HS-27A (cell line): ENCODE measurements at places on chromosomes 5 and 9.
A peak's percentile ranks its signal among the peaks of the same experiment; 100 is the strongest.

GRCh38 chr5:158264264-158264663, 405.3 kb upstream of the CLINT1 start:
- DNase-seq = no peak

DNA sequence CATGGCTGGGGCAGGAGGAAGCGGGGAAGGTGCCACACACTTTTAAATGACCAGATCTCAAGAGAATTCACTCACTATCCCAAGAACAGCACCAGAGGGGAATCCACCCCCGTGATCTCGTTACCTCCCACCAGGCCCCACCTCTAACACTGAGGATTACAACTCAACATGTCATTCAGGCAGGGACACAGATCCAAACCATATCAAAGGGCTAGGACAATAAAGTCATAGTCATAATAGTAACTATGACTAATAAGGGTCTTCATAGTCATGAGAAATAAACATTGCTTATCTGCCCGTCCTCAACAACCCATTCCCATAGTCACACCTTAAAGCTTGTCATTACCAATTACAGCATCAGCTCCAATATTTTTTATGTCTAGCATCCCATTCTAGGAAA, 65.3 kb upstream of the SMC2 start:
- DNase-seq = no peak

DNA sequence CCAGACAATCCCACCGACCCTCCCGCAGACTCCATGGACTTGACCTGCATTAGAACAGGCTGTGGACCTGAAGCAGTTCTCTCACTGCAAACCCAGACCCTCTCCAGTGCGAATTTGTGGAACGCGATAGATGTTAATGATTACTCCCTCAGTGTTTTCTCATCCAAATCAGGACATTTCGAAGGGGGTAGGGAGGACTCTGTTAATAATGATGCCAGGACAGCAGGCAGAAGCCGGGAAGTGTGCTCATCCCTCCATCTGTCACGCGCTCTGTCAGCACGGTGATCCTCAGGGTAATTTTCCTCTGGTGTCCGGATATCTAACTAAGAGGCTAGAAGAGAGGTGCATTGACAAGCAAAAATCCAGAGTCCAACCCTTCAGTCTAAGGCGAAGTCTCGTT, 18.8 kb downstream of the RAPGEF1 start:
- DNase-seq = no peak

GRCh38 chr5:143011585-143011984, 241.4 kb downstream of the ARHGAP26 start:
- no peak for DNase-seq

DNA sequence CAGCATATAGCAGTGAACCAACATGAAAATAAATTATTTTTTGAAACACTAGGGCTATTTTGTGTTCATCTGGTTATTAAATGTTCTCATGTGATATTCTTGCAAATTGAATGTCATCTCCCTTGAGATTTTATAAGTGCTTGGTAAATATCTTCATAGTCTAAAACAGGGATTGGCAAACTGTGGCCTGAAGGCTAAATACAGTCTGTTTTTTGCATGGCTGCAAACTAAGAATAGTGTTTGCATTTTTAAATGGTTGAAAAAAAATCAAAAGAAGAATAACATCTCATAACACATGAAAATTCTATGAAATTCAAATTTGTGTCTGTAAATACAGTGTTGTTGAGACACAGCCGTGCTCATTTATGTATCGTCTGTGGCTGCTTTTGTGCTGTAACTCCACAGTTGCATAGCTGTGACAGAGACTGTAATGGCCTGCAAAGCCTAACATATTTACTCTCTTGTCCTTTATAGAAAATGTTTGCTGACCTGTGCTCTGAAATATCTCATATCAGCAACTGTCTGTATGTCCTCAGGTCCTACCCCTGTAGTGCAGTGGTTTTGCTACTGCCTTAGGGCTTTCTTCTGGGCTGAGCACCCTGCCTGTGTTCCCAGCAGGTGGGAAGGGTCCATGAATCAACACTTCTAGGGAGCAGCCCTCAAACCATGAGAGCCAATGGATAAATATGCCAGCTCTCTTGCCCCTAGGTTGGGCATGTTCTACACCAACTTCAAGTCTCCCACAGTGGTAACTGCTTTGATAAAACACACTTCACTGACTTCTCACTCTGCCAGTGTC, 41.7 kb upstream of the ARRDC3 start:
- no peak for DNase-seq

GRCh38 chr9:19682397-19682796, 106.4 kb downstream of the SLC24A2 start:
- DNase-seq = no peak

DNA sequence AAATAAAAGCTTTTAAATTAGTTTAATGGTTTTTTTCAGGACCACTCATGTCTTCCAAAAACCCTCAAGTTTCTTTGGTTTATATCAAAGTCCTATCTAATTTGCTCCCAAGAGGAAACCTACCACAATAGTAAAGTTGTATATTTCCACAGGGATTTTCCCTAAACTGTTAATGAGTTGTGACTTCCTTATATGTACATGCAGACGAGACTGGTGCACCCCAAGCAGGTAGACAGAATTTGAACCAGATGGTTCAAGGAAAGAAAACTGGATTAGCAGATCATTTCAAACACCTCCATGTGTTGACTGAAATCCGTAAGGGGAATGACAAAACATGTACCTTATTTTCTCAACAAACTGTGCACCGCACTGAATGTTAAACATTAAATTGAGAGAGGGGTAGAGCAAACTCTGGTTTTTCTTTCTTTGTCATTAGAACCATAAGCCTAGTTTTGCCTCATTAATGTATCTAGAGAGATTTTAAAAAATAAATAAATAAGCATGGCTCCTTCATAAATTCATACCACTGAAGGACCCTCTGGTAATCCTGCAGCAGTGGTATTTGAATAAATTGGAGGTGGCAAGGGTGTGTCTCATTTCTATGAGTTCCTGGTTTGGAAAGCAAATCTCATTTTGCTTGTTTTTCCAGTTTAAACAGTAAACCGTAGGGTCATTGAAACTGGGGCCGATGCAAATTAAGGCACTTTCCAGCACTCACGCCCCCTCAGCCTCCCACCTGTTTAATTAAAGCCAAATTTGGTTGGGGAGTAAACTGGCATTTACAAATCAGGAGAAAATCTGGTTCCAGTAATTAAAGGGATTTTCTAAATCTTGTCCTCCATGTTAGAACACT, 51.1 kb downstream of the ENC1 start:
- DNase-seq = no peak

DNA sequence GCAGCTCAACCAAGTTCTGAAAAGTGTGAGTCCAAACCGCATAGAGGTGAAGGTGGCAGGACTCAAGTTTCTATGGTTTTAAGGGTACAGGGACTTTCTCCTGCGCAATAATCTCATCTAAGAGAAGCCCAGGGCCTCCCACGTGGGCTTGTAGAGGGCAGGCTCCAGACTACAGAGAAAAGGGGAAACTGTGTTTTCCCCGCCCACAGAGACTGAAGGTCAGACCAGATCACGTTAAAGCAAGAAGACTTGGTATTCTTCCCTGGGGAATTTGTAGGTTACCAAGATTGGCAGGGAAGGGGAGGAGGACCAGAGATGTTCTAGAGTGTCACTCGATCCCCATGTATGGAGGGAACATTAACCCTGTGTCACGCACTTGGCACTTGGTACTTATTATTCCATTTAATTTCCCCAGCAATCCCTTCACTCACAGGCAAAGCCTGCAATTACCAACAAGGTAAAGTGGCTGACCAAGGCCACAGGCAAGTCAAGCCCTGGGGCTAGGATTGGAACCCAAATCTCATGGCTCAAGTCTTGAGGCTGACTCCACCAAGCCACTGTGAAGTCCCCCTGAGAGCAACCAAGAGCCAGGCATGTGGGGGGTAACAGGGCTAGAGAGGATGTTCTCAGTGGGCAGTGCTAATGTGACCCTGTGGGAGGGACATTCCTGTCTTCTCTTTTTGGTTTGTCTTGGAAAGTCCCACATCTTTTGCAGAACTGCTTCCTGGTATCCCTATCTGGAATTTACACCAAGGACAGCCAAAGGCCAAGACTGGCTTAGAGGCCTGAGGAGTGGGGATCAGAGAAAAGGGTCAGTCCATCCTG, 18.3 kb upstream of the NEK6 start:
- no peak for DNase-seq

DNA sequence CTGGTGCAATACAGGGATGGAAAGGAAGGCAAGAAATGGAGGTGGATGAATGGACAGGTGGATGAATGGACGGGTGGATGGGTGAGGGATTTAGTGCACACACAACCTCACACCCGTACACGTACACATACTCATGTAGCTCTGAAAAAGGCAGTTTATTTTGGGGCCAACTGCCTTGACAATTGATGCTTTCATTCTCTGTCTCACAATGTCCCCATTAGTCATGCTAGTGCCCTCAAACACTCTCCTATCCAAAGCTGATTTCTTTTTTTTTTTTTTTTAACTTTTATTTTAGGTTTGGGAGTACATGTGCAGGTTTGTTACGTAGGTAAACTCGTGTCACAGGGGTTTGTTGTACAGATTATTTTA, 495.0 kb downstream of the DMAC1 start:
- DNase-seq = no peak

DNA sequence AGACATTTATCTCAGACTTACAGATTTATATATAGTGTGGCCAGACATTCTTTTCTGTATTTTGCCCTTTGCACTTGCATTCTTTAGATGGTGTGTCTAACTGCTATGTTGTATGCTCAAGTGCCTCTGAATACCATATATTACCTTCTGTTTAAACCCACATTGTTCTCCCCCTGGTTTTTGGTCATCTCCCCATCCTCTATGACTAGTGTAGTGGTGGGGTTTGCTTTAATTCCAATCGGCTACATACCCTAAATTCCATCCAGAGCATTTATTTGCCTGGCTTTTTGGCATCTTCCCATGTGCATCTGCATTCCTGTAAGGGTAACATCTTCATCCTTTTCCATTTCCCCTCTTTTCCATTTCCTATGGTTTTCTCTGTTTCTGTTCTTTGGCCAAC, 271.0 kb upstream of the SLC30A5 start:
- no peak for DNase-seq

DNA sequence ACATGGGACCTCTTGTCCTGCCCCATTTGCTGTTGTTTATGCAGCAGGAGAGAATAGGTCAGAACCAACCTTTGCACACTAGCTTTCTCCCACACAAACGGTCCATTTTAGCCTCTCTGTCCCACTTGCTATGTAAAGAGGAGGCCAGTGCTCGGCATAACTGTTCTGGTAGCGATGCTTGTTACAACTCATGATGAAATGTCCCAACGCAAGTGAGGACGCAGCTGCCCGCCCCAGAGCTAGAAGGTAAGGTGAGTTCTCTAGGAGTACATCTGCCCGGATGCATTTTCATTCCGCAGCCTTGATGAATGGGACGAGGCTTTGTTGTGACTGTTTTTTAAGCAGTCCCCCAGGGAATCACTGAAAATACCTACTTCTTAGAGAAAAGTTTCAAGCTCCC, 14.1 kb downstream of the S1PR3 start:
- DNase-seq = no peak

DNA sequence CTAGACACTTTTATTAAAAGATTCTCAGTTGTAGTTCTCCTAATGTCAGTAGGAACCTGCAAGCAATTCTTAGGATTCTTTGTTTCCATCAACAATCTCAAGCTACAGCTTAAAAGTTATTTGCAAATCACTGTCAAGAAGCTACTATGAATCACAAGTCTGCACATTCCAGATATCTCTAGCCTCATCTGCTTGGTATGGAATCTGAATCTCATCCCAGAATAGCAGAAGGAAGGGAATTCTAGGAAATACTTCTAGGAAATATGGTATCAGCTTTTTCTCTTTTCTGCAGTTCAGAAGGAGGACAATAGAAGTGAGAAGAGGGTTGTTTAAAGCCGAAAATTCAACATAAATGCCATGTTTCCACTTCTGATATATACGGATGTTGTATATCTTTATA, 792.2 kb upstream of the CDH9 start:
- peak; percentile 29 for DNase-seq

GRCh38 chr5:40678460-40679147, 1.1 kb upstream of the PTGER4 start:
- DNase-seq = no peak

GRCh38 chr9:33628865-33629410, 104.9 kb downstream of the ANKRD18B start:
- DNase-seq = no peak

DNA sequence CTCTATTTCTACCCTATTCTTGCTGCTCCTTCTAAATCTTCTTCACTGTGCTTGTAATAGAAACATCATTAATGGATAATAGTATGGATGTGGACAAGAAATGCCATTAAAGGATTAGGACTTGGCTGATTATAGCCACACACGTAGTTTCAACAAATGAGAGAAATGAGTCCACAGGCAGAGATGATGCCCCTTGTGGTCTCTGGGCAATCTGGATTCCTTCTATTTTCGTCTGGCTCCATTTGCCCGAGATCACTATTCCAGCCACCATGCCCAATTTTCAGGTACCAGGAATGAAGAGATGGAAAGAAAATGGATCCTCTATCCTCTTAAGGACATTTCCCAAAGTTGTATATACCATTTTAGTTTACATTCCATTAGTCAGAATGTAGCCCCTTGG, 13.2 kb downstream of the VLDLR start:
- no peak for DNase-seq

DNA sequence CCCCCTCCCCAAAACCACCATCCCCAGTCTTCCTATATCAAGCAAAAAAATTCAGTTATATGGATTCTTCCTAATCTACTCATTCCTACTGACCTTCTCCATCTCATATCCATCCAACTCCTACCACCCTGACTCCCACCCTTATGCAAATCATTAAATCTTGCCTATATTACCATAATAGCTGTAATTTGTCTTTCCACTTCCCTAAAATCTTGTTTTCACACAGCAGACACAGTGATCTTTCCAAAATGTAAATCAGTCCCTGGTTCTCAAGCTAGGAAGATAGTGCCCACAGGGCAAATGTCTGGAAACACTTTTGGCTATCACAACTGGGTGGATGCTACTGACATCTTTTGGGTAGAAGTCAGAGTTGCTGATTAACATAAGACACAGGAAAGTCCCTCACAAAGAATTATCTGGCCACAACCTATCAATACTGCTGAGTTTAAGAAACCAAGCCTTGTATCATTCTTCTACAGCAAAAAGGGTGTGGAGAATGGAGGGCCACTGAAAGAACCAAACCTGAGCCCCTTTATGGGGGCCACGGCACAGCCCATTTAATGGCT, 1.4 kb downstream of the SRA1 start:
- no peak for DNase-seq

- no peak for DNase-seq
Observed at GRCh38 chr5:76732405-76733048, 16.6 kb downstream of the F2R start.

GRCh38 chr5:32274548-32275395, 38.0 kb downstream of the MTMR12 start:
- no peak for DNase-seq

DNA sequence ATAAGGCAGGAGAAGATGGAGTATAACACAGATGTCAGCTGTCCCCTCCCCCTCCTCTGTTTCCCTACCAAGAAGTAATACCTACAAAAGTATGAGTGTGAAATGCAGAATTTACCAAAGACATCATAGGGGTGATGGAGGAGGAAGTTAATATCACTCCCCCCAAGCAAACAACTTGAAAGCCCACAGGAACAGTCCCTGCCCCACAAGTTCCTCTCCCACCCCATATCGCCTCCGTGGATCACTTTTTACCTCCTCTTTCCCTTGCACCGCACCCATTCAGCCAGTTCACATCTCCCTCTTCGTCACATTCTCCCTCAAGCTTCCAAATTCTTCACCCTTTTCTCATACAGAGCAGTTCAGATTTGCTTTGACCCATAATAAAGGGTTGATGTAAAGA, 7.0 kb upstream of the SIL1 start:
- no peak for DNase-seq
